ENCODE measurements at places on chromosomes 16 and 17.

GRCh38 chr17:4808378-4808767 is 1.4 kb downstream of the PLD2 start:
- no peak for DNase-seq

DNA sequence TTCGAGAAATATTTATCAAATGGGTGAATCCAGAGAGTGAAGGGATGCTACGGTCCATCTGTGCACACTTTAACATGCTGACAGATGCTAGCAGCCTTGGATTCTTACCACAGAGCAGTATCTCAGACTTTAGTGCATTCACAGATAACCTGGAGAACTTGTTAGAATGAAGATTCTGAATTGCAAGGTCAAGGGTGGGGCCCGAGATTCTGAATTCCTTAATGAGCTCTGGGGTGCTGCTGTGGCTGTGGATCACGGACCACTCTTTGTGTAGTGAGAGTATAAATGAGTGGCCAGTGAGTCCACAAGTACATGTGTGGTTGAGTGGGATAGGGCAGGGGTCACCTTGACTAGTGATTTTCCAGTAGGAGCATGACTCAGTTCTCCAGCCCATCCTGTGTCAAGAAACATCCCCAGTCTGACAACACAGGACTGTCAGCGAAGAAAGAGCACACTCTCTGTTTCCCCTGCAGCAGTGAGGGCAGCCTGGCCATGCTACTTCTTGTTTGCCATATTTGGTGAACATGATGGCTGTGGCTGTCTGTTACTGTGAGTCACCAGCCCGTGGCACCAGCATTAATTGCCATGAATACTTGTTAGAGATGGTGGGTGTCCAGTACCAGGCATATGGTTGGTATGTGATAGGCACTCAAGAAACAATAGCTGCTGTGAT is 13.0 kb upstream of the SALL1 start:
- no peak for DNase-seq

GRCh38 chr17:43671031-43671692 is 9.4 kb upstream of the MEOX1 start:
- DNase-seq: no peak

GRCh38 chr16:75372236-75372856 is 61.0 kb downstream of the CFDP1 start:
- no peak for DNase-seq

- DNase-seq: no peak
Measured at GRCh38 chr16:12516621-12517309, 286.9 kb downstream of the CPPED1 start.

DNA sequence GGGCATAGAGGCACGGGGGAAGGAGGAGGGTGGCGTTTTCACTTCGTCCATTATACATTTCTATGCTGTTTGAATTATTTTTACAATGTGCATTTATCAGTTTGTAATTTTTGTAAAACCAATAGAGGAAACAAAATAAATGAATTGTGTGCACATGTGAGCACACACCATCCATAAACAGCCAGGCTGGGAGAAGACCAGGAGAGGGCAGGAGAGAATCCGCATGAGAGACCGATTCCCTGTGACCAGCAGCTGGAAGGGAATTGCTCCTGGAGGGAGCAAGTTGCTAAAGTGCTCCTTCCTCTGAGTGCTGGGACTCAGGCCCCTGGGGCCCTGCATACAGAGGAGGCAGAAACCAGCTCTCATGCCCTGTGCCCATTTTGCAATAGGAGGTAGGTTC is 126.0 kb downstream of the ABCC12 start:
- DNase-seq: no peak

DNA sequence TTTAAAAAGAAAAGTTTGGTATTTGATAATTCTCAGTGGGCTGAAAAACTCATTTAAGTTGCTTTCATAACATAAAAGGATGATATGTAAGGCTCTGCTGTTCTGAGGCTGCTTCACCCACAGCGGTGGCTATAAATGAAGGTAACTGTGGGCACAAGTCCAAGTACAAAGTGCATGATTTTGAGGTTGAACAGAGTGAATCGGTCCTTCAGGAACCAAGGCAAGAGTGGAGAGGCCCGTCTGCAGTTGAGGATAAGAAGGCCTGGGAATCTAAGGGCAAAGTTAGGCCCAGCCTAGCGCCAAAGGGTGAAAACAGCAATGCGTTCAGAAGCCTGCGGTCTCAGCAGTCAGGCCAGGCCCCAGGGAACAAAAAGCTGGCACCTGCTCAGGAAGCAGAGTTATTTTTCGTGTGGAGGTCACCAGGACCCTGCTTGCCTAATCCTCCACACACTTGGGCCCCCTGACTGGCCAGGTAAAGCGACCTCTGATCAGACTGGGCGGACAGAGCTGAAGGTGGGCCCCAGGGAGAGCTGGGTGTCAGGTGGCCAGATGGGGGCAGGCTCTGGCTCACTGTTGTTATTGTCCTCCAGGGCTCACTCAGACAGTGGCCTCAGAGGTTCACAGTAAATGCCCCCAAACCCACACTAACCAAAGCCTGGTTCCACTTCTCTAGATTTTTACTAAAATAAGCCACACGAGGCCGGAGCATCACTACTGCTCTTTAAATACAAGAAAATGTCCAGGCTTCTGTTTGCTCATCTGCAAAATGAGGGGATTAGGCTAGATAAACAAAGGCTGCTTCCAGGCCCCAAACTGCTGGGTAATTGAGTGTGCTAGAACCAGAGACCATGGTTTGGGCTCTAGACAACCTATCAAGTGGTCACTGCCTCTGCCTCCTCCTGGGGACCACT is 46.5 kb downstream of the TEX2 start:
- no peak for DNase-seq
